Esophagus squamous epithelium (tissue), 5 donors: ENCODE measurements at places on chromosomes 6 and 20.

GRCh38 chr20:58895448-58896180 lies 43.1 kb downstream of the GNAS start:
- H3K36me3 ChIP-seq: no peaks in the 10 kb centered on the region
- H3K27ac ChIP-seq: peak overlapping the region; percentile 21
- DNase-seq: no peak
- H3K4me3 ChIP-seq: no peak overlapping the region

GRCh38 chr6:156691018-156691417 lies 86.2 kb upstream of the ARID1B start:
- no peaks in the 10 kb centered on the region for H3K36me3 ChIP-seq
- H3K4me3 ChIP-seq: no peak overlapping the region
- no peak for DNase-seq
- no peak overlapping the region for H3K27ac ChIP-seq
- H3K4me1 ChIP-seq: no peaks in the 10 kb centered on the region
- H3K27me3 ChIP-seq: no peaks in the 10 kb centered on the region

- no peak for DNase-seq
- no peaks in the 10 kb centered on the region for H3K27me3 ChIP-seq
- H3K36me3 ChIP-seq: peaks cover 12% of the 10 kb centered on the region
- no peaks in the 10 kb centered on the region for H3K4me1 ChIP-seq
- H3K27ac ChIP-seq: no peak overlapping the region
These were observed 73.9 kb downstream of the MDN1 start for GRCh38 chr6:89745716-89746115.

- no peaks in the 10 kb centered on the region for H3K36me3 ChIP-seq
- no peak overlapping the region for H3K4me3 ChIP-seq
- H3K4me1 ChIP-seq: no peaks in the 10 kb centered on the region
- no peak for DNase-seq
These were observed 29.1 kb downstream of the ZDHHC14 start for GRCh38 chr6:157410045-157410444.

DNA sequence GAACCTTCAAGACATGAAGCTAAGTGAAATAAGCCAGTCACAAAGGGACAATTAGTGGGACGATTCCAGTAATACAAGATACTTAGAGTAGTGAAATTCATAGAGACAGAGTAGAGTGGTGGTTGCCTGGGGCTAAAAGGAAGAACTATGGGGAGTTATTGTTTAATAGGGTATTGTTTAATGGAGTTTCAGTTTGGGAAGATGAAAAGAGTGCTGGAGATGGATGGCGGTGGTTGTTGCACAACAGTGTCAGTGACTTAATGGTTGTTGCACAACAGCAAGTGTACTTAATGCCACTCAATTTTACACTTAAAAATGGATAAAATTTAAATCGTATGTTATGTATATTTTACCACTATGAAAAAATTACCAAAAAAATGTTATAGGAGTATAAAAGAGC lies 209.7 kb upstream of the TENT5A start:
- no peaks in the 10 kb centered on the region for H3K36me3 ChIP-seq
- no peak overlapping the region for H3K4me3 ChIP-seq
- no peak for DNase-seq
- H3K4me1 ChIP-seq: no peaks in the 10 kb centered on the region
- H3K27me3 ChIP-seq: no peaks in the 10 kb centered on the region

- no peaks in the 10 kb centered on the region for H3K27me3 ChIP-seq
- H3K4me3 ChIP-seq: no peak overlapping the region
- DNase-seq: no peak
- H3K4me1 ChIP-seq: no peaks in the 10 kb centered on the region
These were observed 184.3 kb downstream of the PRKN start for GRCh38 chr6:162543221-162543620.
